Esophagus squamous epithelium (tissue), 5 donors: ENCODE measurements at places on chromosomes 5 and 9.

GRCh38 chr9:96392263-96392662 is 8.8 kb upstream of the SLC35D2 start:
- DNase-seq = no peak

GRCh38 chr9:107942856-107943255 is 453.3 kb upstream of the KLF4 start:
- no peak for DNase-seq

- DNase-seq = no peak
Observed at GRCh38 chr5:151642472-151643140, 44.1 kb downstream of the SPARC start.

DNA sequence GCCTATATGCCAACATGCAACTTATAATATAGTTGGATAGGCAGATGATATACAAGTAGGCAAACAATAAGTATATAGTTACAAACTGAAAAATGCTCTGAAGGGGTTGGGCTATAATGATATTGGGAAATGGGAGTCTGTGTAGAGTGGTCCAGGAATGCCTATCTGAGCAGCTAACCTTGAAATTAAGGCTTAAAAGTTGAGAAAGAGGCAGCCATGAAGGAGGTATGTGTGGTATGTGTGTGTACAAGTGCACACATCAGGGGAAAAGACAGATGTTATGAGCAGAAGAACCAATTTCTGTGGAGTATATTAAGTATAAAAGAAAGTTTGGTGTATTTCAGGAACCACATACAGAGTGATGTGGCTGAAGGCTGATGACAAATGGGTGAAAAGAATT is 154.9 kb upstream of the PAPPA start:
- DNase-seq = no peak

DNA sequence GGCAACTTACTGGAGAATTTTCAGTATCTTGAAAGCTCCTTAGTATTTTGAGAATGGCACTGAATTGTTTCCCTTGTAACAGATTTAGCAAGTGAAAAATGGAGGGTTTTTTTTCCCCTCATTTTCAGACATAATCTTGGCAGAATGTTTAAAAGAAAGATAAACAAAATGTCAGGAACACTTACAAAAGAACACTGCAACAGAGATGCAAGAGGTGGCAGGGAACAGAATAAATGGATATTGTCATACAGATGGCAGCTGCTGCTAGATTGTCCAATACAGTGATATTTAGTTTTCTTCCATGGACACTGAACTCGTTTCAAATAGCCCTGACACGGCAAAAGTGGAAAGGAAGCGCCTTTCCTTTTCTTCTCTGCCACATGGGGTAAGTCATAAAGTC is 76.9 kb upstream of the ZNF608 start:
- no peak for DNase-seq

- no peak for DNase-seq
Observed at GRCh38 chr9:706606-707459, 134.7 kb upstream of the DMRT1 start.

GRCh38 chr9:93656426-93657239 is 80.2 kb downstream of the PHF2 start:
- no peak for DNase-seq

DNA sequence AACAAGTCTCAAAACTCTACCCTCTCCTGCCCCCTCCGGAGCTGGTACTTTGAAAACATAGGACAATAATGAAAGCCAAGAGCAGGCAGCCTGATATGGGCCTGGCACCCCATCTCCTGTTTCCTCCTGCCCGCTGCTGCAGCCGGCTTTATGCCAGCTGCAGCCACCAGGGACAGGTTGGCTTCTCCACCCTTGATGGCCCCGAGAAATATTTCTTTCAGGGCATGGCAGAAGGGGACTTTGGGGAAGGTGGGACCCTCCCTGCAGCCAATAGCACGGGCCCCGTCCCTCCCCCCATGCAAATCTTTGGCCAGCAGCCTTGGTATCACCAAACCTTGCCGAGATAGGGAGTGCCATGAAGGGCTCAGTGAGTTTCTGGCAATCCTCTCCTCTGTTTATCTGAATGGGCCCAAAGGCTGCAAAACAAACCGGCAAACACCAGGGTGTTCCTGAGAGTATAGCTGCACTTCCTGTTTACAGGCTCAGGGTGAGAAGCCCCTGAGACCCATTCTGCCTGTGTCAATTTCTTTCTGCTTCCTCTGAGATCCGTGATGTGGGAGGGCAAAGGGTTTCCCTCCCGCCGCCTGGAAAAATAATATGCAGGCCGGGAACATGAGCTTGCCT is 73.4 kb upstream of the BOD1 start:
- no peak for DNase-seq

GRCh38 chr5:32595118-32595517 is 9.8 kb downstream of the SUB1 start:
- DNase-seq = no peak

- DNase-seq = no peak
Observed at GRCh38 chr9:4020755-4021296, 279.0 kb downstream of the GLIS3 start.

GRCh38 chr9:2385746-2386145 is 235.8 kb upstream of the VLDLR start:
- DNase-seq = no peak

- DNase-seq = no peak
Observed at GRCh38 chr5:57346328-57346727, 136.3 kb downstream of the ACTBL2 start.

DNA sequence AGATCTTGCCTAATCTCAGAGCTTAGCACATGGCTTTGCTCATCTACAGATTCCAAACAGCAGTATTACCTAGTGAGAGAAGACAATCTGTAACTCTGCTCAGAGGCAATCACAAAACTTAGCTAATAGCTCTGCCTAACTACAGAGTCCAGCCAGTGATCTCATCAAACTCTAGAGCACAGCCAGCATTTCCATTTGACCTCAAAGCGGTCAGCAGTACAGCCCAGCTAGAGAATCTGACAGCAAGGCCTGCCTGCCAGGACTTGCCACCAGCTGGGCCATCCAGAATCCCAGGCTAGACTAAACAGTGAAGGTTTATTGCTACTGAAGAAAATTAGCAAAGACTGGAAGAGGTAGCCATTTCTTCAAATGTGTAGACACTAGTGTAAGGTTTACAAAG is 217.9 kb upstream of the VLDLR start:
- DNase-seq = no peak

- no peak for DNase-seq
Observed at GRCh38 chr9:126802318-126803059, 2.4 kb upstream of the ZBTB43 start.

DNA sequence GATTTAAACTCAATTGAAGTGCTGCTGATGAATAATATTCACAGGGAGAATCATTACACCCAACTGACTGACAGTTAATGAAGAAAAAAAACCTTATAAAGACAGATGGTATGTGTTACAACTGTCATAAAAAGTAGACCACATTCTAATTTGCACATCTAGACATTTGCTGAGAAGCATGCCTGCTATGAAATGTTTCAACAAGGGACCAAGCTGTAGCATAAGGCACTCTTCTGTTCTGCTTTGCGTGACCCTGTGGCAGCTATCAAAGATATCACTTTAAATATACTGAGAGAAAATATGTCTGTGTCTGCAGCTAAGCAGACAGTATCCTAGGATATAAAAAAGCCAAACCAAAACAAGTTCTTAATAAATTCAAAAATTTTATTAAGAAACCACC is 153.7 kb downstream of the TMEM232 start:
- DNase-seq = no peak

DNA sequence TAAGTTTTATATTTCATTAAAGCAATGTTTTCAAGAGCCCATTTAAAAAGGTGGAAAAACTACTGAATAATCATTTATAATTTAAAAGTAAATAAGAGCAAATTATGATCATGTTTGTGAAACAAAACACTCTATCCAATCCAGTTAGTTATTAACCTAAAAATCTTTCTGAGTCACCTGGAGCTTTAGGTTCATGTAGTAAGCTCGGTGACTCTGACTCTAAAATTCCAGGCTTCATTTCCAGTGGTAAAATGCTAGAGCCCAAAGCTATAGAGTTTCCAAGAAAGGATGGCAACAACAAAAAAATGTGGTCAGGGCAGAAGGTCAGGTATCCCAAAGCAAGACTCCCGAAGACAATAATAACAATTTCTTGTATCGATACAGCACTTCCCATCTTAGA is 76.1 kb upstream of the SPOCK1 start:
- DNase-seq = no peak

GRCh38 chr9:133727876-133728441 is 10.2 kb downstream of the SARDH start:
- DNase-seq = no peak

- no peak for DNase-seq
Observed at GRCh38 chr5:143142596-143143435, 260.7 kb downstream of the NR3C1 start.

DNA sequence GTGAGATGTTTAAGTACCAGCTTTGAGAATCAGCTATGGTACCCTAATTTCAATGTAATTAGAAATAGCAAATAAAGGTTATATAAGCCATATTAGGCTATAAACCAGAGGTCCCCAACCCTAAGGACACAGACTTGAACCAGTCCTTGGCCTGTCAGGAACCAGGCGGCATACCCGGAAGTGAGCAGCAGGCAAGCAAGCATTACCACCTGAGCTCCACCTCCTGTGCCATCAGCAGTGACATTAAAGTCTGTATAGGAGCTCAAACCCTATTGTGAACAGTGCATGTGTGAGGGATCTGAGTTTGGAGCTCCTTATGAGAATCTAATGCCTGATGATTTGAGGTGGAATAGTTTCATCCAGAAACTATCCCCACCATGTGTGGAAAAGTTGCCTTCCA is 1009.5 kb downstream of the PTPRD start:
- DNase-seq = no peak

DNA sequence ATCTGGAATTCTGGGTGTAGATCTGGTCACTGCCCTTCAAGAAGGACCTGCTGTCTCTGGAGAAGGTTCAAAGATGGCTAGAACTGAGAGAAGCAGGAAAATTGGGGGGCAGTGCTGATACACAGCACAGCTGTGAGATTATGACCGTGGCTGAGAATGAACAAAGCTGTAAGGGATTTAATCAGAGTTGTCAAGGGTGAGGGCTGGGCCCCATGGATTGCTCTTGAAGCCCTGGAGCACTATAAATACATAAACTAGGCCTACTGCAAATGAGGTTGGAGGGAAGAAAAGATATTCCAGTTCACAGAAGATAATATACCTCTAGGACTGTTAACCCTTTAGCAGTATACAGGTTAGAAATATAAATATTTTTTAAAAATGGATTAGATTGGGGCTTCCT is 86.3 kb upstream of the KLF9 start:
- DNase-seq = no peak

- DNase-seq = no peak
Observed at GRCh38 chr5:5613261-5613990, 190.9 kb downstream of the ICE1 start.

- DNase-seq = no peak
Observed at GRCh38 chr5:142215915-142216681, 107.5 kb downstream of the NDFIP1 start.

GRCh38 chr5:32526810-32527209 is 58.5 kb upstream of the SUB1 start:
- DNase-seq = no peak

DNA sequence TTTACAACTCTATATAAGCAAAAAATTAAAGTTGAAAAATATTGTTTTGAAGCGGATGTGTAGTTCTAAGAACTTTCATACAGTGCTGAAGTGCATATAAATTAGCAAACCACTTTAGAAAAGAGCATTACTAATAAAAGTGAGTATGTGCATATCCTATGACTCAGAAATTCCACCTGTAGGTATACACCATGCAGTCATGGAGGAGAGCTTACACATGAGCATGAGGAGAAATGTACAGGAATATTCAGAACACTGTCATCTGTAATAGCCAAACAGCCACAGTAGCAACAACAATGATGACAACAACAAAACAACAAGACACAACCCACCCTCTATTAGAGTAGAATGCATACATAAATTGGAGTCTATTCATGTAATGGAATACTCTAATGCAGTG is 138.2 kb upstream of the ARRDC3 start:
- DNase-seq = no peak

DNA sequence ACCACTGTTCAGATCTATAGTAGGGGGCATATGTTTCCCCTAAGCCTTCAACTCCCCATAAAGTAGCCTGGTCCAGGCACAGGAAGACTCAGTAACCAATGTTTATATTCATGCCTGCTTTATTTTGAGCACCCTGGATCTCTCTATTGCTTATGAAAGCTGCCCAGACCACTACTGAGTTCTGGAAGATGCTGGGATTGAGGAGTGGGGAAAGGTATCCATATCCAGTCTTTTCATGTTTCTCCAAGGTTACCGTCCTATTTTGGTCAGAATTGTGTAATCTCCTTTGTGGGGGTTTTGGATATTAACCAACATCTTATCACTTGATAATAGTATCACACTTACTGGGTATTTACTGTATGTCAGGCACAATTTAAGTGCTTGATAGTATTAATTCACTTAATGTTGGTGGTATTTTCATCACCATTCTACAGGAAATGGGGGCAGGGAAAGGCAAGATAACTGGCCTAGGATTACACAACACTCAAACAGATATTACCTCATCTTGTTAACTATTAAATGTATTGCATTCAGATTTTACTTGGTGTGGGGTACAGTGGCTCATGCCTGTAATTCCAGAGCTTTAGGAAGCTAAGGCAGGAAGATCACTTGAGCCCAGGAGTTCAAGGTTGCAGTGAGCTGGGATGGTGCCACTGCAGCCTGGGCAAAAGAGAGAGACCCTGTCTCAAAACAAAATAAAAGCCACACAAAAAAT is 36.3 kb downstream of the RUSC2 start:
- no peak for DNase-seq

DNA sequence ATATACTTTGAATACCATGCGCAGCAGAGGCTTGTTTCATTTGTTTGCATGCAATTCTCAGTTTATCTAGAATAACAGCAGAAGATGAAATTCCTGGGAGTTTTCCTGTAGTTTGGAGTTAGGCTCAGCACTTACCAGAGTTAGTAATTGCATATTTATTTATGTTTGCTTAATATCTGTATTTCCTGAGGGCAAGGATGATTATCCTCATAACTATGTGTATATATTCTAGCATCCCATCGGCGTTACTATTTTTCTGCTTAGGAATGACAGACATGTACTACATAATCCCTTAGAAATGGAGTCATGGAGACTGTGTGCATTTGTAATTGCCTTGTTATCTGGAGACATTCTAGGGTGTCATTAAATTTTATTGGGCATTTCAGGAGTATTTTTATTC is 1184.8 kb downstream of the DTWD2 start:
- DNase-seq = no peak

- DNase-seq = no peak
Observed at GRCh38 chr5:141832131-141832530, 46.1 kb downstream of the PCDH1 start.

- no peak for DNase-seq
Observed at GRCh38 chr9:21317956-21318923, 13.1 kb upstream of the IFNA5 start.

DNA sequence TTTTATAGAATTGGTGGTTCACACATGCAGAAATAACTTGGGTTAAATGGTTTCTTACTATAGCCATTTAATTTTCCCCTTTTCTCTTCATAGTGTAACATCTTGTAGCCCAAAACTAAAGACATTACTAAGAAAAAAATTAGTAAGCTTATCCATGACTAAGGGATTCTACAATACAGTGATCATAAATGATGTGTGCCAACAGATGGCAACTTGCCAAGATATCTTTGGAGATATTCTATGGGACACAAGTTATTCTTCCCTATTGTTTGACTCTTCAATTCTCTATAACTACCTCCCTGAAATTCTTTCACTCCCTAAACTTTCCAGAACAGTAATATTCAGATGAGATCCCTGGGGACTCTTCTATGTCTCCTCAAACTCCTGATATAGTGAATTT is 580.6 kb downstream of the PTPRD start:
- no peak for DNase-seq
